A549 treated with GW870086 at 1 μM for 4 hours (cell line): ENCODE measurements at places on chromosomes 3 and 15. TPM values are rescaled to one million over a fixed set of nuclear protein-coding genes. Genes with fewer than 3 reads are reported as not detected.

Gene PDE12
- total RNA-seq = 14.4 to 16.8 TPM (median 16.3 TPM) in 5 replicates

Gene MEX3B
- total RNA-seq = 2.8 to 5.2 TPM (median 4.8 TPM) in 5 replicates

Gene FOXB1
- total RNA-seq = not detected in 5 replicates

Gene SPSB4
- total RNA-seq = 0.06 to 0.15 TPM (median 0.13 TPM) in 5 replicates

Gene KNG1
- total RNA-seq = 0.02 TPM in 1 of 5 replicates, not detected in the others

Gene UBA3
- 21.4 to 28.3 TPM (median 25.2 TPM) in 5 replicates for total RNA-seq

Gene TTLL13
- total RNA-seq = 0.17 to 0.51 TPM (median 0.24 TPM) in 4 of 5 replicates, not detected in the other

Gene DNASE1L3
- 0.35 TPM in 1 of 5 replicates, not detected in the others for total RNA-seq

Gene SI
- not detected in 5 replicates for total RNA-seq
